ENCODE measurements at places on chromosomes 13 and 19.

DNA sequence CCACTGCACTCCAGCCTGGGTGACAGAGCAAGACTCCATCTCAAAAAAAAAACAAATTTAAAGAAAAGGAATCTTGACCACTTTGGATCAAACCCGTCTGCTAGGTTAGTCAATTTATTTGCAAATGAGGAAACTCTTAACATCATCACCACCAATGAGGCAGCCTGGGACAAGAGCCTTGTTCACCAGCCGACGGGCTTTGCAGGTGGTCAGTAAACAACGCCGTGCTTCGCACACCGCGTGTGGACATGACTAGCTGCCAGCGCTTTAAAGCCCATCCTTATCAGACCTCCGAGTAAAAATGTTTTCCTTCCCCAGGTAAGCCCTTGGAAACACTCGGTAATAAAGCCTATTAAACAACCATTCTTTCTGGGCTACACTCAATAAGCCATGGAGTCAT lies 41.9 kb downstream of the INSR start:
- no peak for DNase-seq

- DNase-seq: no peak
Observed at GRCh38 chr13:88857256-88857655, 1186.1 kb downstream of the SLITRK5 start.

DNA sequence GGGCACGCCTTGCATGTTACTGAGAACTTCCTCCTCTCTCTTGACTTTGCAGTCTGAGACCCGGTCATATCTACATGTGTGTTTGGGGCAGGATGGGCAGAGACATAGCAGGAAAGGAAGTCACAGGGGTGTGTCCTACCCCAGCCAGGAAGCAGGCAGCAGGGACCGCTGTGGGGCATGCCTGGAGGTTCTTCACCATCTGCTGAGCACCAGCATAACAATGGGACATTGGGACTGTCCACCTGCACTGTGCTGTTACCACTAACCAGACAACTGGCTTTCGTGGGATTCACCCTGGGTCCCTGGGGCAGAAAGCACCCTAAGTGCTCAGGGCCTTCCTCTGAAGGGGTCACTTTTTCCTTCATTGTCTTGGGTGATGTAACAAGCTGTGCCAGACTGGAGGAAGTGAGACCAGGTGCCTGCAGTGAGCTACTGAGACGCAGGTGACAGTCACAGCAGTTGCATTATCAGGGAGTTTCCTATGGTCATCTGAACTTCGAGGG lies 2.6 kb upstream of the HAUS5 start:
- DNase-seq: no peak

- DNase-seq: no peak
Observed at GRCh38 chr13:22618002-22618401, 562.8 kb upstream of the SGCG start.

DNA sequence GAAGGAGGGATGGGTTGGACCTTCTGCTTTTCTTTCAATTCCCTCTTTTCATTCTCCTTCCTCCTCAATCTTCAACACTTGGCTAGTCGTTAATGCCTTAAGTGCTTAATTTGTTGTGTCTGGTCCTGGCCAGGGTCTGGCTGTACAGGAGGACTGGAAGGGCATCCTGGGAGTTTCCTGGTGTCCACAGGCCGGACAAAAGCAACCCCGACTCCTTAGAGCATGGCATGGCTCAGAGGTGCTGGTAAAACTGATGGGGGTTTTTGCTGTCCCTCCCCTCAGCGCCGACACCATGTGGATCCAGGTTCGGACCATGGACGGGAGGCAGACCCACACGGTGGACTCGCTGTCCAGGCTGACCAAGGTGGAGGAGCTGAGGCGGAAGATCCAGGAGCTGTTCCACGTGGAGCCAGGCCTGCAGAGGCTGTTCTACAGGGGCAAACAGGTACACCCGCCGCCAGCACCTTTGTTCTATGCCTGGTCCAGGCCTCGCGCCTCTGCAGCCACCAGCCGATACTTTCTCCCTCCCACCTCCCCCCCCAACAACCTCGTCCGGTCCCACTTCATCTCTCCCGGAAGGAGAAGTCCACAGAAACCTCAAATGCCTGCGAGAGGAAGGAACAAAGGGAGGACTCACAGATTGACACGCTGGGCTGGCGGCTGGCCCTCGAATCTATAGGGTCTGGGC lies 1.4 kb downstream of the UHRF1 start:
- DNase-seq: peak; percentile 30

DNA sequence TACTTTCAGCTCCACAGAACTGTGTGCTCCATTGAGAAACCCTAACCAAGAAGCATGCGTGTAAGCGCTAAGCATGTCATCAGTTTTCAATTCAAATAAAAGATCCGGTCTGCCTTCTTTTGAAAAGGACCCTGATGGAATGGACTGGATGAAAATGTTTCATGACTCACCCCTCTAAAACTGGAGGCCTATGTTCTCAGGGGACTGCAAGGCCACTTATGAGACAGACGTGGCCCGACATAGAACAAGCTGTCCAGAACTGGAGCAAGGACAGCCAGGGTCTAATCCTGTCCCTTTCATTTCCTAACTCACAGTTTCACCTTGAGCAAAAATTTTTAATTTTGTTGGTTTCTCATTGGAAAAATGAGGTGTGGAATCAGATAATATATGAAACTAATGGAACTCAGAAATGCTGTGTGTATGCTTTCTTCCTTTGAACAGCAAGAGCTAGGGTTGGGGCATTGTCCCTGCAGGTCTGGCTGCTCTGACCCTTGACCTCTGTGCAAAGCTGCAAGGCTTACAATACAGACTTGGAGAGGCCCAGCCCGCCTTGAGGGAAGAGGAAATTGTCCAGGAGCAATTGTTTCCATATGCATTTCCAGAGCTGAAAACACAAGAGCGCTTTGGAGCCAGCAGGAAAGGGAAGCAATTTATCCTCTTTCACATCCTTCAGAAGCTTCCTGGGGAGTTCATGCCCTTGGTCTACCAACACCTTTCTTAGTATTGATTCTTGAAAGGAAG lies 553.4 kb upstream of the KLF12 start:
- DNase-seq: no peak

- peak; percentile 78 for DNase-seq
Observed at GRCh38 chr13:39405107-39405506, 197.9 kb downstream of the LHFPL6 start.

GRCh38 chr13:97627566-97627965 lies 193.6 kb downstream of the RAP2A start:
- DNase-seq: peak; percentile 95

- DNase-seq: peak; percentile 82
Observed at GRCh38 chr13:59409211-59409610, 754.5 kb downstream of the DIAPH3 start.

DNA sequence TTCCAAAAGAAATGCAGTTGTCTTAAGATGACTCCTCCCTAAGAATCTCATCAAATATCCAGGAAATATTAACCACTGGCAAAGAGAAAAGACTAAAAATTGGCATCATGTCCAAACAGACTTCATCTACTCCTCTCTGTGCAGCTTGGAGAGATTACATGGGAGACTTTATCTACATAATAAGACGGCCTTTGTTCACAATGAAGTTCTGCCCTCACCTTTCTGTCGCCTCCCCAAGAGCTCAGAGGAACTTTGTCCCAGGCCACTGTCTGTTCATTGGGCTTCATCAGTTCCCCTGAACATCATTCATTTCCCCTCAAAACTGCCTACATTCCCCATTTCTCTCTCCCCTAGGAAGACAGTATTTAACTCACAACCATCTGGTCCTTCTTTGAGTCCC lies 22.4 kb upstream of the MRI1 start:
- DNase-seq: no peak

GRCh38 chr19:31659897-31660210 lies 310.6 kb upstream of the TSHZ3 start:
- no peak for DNase-seq

GRCh38 chr13:33963134-33963533 lies 145.2 kb downstream of the RFC3 start:
- DNase-seq: no peak

- DNase-seq: no peak
Observed at GRCh38 chr13:41791056-41791455, 169.9 kb downstream of the VWA8 start.

DNA sequence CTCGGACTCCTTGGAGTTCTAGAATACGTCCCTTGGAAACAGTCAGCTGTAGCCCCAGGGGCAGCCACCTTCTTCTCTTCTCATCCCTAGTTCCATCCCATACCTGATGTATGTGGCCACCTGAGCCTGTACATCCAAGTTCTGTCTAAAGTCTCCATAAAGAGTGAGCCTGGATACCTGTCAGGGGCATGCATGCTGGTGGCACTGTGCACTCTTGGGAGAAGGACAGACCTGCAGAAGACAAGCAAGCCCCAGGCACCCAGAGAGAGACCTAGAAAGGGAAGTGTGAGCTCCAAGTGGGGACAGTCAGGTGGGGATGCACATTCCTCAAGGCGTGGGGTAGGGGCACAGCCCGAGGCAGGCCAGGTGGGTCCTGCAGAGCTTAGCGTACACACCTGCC lies 21.4 kb downstream of the SIAH3 start:
- no peak for DNase-seq

- no peak for DNase-seq
Observed at GRCh38 chr13:25059958-25060357, 36.0 kb upstream of the PABPC3 start.

GRCh38 chr19:11142528-11143171 lies 12.9 kb downstream of the SPC24 start:
- DNase-seq: peak; percentile 97

GRCh38 chr13:113912596-113912995 lies 48.7 kb upstream of the GAS6 start:
- DNase-seq: no peak

- DNase-seq: no peak
Observed at GRCh38 chr19:47444388-47444821, 25.1 kb upstream of the MEIS3 start.

DNA sequence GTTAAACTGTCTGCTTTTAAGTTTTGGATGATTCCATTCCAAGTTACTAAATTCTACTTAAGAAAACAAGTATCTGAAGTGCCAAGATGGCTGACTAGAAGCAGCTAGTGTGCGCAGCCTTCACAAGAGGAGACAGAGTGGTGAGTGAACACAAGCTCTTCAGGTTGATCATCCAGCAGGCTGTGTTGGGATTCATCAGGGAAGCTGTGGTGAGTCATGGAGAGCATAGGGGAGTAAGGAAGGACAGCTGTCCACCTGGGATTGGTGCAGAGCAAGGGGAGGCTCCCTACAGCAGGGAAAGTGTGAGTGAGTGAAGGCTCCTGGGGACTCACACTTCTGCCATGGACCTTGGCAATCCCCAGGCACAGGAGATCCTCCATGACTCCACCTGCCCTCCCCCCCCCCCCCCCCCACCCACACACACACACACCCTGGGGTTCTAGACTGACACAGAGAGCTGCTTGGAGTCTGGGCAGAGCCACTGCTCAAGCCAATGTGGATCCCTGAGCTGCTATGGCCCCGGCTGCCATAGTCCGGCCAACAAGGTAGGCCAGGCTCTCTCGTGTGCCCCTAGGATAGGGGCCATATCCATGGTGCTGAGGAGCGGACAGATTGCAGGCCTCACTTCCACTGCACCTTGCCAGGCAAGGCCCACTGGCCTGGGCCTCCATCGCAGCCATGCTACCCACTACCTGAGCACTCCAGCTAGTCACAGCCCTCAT lies 23.5 kb downstream of the SLC25A15 start:
- DNase-seq: no peak

DNA sequence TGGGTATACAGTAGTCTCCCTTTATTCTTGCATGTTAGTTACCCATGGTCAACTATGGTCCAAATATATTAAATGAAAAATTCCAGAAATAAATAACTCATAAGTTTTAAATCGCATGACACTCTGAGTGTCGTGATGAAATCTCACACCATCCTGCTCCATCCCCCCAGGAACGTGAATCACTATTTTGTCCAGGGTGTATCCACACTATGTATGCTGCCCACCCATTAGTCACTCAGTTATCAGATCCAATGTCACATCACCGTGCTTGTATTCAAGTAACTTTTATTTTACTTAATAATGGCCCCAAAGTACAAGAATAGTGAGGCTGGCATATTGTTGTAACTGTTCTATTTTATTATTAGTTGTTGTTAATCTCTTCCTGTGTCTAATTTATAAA lies 115.8 kb upstream of the SERP2 start:
- DNase-seq: no peak

DNA sequence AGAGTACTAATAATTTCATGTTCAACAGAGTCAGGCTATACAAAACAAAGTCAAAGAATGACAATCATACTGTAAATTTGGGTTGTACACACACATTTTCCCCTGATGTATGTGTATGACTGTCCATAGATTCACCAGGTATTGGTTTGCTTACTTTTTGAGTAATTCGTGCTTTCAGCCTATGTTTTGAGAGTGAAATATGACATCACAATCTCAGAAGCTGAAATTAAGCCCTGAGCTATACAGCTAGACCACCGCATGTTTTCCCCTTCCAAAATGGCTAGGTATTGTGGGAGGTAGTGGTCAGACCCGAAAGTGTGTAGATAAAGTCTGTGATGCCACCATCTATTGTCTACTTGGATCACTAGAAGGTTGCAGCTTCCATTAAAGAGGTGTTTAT lies 102.8 kb downstream of the KATNAL1 start:
- no peak for DNase-seq
